ENCODE measurements at places on chromosomes 6 and 20.

DNA sequence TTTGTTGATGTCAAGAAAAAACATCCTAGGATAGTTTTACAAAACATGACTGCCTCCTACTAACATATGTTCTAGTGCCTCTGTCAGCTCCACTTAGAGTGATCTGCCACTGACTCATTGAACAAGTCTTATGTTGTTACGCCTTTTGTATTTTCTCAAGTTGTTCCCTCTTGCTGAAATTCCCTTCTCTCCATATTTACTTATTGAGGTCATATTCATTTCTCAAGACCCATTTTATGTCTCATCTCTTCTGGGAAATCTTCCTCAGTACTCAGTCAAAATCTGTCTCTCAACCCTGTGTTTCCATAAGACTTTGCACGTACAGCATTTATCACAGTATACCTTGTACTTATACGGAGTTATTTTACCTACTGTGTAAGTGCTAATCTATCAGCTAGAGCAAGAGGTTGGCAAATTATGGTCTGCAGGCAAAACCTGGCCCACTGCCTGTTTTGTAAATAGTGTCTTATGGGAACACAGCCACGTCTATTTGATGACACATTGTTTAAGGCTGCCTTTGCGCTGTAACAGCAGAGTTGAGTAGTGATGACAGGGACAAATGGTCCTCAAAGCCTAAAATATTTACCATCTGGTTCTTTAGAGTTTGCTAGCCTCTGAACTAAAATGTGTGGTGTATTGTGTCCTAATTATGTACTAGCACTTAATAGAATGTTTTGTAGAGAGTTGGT, 83.4 kb downstream of the ADGRB3 start:
- DNase-seq: no peak

DNA sequence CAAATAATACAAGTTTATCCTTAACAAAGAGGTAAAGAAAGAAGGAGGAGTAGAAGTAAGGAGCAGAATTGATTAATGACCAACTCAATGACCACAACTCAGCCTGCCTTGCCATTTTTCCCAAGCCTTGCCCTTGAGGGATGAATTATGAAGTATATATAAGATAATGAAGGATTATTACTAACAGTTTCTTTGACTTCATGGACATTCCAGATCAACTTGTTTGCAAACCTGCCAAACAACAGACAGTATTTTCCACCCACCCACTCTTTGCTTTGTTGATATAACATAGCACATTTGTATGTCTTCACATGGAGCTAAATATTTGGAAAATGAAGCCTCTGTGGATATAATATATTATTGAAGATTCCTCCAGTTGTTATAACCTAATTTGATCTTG, 9.9 kb upstream of the C6orf141 start:
- DNase-seq: no peak

GRCh38 chr6:23245572-23245971, 676.2 kb downstream of the HDGFL1 start:
- DNase-seq: no peak

DNA sequence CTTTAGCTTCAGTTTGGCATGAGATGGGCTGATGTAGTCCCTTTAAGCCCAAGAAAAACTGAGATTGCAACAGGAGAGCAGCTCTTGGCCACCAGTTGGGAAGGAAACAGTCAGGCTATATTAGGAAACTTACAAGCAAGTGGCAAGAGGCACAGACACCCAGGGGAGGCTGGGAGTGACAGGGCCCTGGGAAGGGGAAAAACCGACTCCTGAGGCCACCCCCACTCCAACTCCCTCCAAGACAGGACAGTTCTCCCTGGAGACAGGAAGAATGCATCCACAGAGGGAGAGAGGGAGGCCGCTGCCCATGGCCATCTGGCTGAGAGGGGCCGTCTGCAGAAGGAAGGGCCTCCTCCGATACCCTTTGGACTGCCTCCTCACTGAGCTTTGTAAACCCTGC, 20.5 kb downstream of the JPH2 start:
- no peak for DNase-seq

GRCh38 chr6:143408787-143409162, 41.7 kb downstream of the ADAT2 start:
- no peak for DNase-seq

- DNase-seq: no peak
Observed at GRCh38 chr6:168616816-168617765, 176.1 kb downstream of the SMOC2 start.

DNA sequence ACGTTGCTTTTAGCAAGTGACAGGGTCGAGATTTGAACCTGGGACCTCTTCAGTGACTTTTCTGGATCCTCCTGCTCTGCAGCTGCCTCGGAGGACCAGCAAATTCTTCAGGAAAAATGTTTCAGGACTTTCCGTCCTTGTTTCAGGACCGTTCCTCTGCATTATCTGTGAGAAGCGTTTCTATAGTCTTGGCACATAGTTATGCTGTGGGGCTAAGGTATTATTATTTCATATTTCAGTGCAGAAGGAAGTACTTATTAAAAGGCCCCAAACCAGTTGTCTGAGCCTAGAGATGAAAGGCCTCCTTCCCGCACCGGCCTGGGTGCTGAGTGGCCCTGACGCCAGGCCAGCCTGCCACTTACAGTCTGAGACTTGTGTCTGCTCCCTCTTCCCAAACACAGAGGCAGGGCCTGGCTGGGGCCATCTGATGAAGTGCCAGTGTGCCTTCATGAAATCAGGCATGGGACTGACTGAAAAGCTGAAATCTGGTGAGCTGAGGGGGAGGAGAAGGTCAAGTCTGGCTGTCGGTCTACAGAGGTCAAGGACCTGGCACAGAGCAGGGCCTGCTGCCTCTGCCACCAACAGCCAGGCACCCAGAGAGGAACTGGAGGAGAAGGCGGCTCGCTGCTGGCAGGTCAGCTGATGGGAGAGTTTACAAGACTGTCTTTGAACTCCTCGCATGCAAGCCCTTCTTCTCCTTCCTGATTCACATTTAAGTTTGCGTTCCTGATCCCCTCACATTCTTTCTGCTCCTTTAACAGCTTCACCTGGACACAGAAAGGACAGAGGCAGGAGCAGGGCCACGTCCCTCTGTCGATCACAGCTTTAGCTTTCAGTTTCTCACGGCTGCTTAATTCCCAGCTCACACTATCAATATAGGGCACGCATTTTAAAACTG, 8.9 kb upstream of the QKI start:
- peak; percentile 76 for DNase-seq

GRCh38 chr20:36098364-36098763, 56.2 kb upstream of the EPB41L1 start:
- peak; percentile 81 for DNase-seq

GRCh38 chr6:100160930-100161329, 166.9 kb upstream of the MCHR2 start:
- no peak for DNase-seq

GRCh38 chr6:68760485-68760884, 125.4 kb downstream of the ADGRB3 start:
- no peak for DNase-seq

DNA sequence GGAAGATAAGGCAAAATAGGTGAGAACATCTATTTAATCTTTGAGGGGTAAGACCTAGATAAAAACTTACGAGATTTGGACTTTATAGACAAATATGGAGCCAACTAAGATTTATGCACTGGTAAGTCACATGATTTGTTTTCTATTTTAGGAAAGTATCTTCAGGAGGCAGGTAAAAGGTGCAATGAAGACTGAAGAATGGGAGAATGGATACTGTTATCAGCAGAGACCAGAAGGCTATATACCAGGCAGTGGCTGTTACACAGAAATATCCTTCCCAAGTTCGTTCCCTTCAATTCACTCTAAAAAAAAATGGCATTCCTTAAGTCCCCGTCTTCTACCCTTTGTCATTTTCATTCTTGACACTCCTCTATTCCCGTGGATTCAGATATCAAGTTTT, 123.8 kb downstream of the MYB start:
- DNase-seq: no peak

DNA sequence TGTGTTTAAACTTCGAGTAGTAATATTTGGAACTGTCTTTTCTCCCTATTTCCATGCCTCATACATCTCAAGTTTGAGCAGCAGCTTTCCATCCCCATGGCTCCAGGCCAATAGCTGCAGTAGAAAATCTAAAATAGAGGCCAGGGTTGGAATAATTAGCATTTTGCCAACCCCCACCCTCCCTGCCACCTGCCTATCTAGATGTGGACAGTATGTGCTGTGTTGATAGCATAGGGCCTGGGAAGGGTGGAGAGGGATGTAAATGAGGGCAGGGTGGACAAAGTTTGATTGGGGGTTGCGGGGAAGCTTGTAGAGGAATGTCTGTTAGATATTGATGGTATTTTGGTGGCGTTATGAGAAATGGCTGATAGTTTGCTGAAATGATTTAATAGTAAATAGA, 5.6 kb downstream of the TOP1 start:
- DNase-seq: no peak

DNA sequence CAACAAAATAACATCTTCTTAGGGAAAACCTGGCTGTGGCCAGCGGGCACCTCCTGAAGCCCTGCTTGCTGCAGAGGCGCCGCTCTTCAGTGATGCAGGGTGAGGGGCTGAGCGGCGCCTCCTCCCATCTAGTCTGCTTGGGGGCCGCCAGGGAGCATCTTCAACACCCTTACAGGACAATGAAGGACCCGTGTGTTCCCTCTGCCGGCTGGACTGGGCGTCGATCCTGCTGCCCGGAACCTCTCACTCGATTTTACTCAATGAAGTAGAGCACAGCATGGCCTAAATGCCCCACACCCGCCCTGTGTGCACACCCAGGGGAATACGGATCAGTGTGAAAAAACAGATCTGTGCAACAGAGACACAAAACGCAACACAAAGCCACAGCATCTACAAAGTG, 28.5 kb upstream of the MPC1 start:
- DNase-seq: no peak

DNA sequence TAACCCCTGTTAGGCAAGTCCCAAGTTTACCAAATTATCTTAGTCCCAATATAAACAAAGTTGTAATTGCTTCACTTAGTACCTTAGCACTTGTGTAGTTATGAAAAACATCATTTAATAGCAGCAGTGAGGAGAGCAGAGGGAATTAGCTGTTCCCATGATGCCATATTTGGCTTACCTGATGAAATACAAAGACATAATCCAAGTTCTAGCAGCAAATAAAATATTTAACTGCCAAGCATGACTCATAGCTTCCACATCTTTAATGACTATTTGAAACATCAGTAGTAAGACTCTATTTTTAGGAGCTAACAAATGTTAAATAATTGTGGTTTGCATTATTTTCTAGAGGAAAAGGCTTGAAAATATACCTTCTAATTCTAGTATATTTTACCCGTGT, 94.0 kb upstream of the MCHR2 start:
- DNase-seq: no peak

GRCh38 chr6:92989656-92990055, 429.7 kb downstream of the EPHA7 start:
- DNase-seq: no peak

DNA sequence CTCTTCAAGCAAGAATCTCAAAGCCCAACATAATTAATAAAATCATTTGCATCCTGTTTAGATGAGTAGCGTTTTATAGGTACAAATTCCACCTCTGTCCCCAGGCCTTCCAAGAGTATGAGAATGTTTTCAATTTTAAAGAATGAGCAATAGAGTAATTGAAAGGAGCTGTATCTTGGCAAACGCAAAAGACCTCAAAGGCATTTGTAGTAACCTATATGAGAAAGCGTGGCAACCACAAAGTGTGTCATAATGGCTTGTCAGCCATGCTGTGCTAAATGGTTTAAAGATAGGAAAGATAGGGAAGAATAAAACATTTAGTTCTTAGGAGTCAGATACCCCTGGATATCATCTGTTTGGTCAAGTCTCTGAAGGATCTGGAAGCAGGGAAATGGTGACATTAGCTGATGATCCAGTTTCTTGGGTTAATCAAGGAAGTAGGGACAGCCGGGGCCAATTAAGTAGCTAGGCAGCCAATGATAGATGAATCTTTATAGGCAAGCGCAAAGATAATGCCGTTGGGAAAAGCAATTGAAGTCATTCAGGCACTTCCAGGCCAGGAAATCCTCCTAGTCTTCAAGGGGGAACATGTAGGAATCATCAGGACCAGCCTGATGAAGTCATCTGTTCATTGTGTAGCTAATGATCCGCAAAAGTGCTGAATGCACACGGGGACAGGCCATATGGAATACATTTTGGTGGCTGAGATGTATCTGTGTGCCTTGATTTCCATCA, 71.5 kb upstream of the ISM1 start:
- no peak for DNase-seq

GRCh38 chr6:166586424-166587156, at the start of gene RAMACL:
TSS of gene RAMACL (minus strand) at chr6:166586678. CDS start at chr6:166586477, 201 bp downstream.
- peak; percentile 7 for DNase-seq

GRCh38 chr6:113352029-113352801, 504.9 kb upstream of the MARCKS start:
- no peak for DNase-seq

DNA sequence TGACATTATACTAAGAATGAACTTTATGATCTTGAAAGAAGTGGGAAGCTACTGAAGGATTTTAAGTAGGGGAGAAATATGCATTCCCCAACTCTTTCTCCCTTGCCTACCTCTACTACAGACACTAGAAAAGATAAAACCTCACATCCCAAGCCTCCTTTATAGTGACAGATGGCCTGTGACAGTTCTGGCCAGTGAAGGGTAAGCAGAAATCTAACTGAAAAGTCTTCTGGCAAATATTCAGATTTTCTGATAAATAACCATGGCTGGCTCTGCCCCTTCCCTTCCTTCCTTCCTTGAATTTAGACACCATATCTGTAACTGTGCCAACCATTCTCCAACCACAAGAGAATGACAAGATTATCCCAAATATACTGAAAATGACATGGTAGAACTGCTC, 10.2 kb upstream of the BEND6 start:
- no peak for DNase-seq

GRCh38 chr20:1299522-1299921, 29.4 kb downstream of the SDCBP2 start:
- no peak for DNase-seq
